ENCODE measurements at places on chromosomes 4 and X.
A peak's percentile ranks its signal among the peaks of the same experiment; 100 is the strongest.

DNA sequence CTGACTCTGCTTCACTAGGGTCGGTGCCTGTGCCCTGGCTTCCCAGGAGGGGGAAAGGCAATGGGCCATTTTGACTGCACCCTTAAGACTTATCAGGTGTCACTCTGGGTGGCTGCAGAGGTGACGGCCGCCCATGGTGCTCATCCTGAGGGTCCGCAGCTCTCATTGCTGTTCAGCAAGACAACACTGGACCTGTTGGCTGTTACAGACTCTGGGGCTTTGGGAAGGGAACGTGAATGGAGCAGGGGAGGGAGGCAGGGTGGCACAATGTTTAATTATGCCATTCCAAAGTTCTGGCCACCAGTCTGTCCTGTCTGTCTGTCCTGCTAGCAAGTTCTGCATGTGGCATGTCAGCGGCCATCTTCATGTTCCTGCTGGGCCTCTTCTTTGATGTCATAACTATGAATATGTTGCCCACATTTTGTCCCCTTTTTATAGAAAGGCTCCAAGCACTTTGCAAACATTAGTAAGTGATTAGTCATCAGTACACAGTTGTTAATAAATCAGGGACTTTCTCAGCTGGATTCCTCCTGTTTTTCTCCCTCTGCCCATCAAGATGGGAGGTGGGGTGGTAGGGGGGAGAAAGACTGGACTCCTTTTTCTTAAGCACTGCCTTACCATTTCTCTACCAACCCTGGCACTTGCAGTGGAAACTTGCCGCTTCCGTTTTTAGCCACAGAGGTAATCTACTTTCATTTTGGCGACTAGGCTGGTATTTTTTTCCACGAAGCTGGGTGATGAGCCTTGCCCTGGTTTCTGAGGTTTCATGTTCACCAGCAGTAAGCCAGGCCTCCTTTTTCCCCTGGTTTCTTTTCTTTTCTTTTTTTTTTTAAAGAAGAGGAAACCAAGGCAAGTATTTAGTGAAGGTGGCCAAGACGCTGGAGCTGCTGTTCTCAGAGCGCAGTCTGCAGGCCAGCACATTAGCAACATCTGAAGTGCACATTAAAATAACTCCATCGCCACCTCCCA is 88.6 kb upstream of the TRIM2 start:
- peak; percentile 59 for DNase-seq

DNA sequence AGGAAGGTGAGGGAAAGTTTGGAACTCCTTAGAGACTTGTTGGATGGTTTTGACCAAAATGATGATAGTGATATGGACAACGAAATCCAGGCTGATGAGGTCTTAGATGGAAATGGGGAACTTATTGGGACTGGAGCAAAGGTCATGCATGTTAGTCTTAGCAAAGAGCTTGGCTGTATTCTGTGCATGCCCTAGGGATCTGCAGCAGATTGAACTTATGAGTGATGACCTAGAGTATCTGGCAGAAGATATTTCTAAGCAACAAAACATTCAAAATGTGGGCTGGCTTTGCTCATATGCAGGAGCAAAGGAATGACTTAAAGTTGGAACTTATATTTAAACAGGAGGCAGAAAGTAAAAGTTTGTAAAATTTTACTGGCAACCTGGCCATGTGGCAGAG is 489.3 kb upstream of the DIPK2B start:
- DNase-seq = no peak

GRCh38 chr4:74018771-74019170 is 19.7 kb downstream of the CXCL3 start:
- no peak for DNase-seq

DNA sequence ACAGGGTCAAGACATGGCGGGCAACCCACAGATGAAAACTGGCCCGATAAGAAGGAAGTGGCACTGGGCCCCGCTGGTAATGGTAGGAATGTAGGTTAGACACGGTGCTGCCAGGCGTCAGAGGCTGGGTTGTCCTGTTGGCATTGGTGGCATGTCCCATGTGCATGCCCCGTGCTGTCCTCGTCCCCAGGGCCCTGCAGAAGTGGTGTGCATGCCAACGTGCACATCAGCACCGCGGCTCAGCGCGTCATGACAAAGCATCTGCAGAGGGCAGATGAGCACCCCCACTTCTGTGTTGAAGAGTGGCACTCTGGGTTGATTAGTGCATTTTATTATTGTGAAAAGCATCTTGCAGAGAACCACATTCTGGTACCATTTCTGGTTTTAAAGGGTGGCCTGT is 35.6 kb downstream of the NELFA start:
- no peak for DNase-seq

DNA sequence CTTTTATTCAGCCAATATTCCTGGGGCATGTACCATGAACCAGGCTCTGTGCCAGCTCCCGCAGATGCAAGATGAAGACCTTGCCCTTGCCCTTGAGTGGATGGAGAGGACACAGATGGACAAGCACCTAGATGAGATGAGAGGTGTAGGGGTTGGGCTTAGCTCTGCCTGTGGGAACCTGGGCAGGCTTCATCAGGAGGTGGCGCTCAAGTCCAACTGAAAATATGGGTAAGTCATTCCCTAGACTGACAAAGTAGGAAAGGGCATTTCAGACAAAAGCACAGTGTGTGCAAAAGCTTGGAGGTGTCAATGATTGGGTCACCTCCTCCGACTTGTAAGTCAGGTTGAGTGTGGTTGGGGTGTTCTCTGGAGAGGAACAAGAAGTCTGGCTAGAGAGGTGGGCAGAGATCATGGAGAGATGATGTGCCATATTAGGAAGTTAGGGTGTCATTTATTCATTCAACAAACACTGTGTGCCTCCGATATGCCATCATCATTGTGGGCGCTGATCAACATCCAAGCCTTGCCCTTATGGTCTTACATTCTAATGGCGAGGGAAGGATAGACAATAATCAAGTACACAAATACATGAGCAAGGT is 64.6 kb downstream of the ANAPC4 start:
- no peak for DNase-seq

DNA sequence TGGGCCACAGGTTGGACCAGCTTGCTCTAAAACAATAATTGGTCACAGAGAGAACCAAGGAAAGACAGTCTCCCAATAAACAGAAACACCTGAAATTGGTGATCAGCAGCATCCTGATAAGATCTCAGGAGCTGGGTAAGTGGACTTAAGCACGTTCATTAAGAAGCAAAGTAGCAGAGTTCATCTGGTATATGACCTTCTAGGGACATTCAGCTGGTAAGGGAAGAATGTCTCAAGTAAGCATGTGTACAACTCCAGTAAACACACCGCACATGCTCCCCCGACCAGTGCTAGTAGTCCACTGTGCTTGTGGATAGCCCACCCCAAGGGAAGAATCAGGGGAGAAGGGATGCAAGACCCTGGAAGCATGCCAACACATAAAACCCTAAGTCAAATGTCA is 216.9 kb downstream of the EPHA5 start:
- DNase-seq = no peak

GRCh38 chr4:158811216-158811540 is 42.4 kb downstream of the FNIP2 start:
- DNase-seq = no peak

DNA sequence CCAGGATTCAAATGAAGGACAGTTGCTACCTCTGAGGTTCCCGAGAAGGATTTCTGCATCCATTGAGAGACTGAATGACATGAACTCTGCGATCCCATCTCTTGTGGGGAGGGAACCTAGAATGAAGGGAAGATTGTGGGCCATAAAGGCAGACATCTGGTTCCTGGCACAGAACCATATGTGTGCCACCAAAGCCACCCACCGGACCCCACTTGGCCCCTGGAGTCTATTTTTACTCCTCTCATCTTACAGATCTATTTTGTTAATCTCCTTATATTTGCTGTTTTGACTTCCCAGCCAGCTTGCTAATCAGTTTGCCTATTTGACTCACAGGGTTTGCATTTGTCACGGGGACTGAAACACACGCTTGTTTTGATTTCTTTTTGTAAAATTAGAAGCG is 7.3 kb downstream of the SOD3 start:
- DNase-seq = no peak

DNA sequence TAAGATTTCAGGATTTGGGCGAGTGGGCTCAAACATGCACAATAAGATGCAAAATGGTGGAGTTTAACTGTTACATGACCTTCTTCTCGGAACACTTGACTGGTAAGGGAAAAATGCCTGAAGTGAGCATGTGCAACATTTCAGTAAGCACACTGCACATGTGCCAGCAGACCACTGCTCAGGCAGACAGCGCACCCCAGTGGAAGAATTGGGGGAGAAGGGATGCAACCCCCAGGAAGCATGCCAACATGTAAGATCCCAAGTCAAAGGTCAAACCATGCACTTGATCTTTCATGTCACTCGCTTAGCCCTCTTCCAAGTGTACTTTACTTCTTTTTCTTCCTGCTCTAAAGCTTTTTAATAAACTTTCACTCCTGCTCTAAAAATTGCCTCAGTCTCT is 256.3 kb downstream of the CENPC start:
- DNase-seq = no peak

DNA sequence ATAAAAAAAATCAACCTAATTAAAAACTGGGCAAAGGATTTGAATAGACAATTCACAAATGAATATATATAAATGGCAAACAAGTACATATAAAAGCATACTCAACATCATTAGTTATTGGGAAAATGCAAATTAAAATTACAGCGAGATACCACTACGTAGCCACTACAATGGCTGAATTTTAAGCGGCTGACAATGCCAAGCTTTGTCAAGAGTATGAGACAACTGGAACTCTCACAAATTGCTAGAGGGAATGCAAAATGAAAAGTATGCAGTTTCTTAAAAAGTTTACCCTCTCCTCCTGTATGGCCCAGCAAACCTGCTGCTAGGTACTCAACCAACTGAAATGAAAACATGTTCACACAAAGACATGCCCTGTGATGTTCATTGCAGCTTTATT is 34.8 kb downstream of the ZFP42 start:
- DNase-seq = no peak

DNA sequence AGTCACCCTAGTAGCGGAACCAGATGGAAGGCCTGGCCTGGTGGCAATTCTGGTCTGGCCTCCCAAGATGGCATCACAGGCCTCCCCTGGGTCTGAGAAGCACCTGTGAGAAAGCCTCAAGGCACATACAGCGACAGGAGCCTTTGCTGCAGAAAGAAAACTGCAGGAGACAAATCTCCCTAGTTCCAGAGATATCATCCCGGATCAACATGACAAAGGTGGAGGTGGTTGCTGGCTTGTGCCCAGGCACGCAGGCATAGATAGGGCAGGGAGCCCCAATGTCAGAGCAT is 93.6 kb downstream of the BCOR start:
- DNase-seq = no peak

- DNase-seq = no peak
Observed at GRCh38 chr4:119632216-119632615, 3.6 kb upstream of the PDE5A start.

DNA sequence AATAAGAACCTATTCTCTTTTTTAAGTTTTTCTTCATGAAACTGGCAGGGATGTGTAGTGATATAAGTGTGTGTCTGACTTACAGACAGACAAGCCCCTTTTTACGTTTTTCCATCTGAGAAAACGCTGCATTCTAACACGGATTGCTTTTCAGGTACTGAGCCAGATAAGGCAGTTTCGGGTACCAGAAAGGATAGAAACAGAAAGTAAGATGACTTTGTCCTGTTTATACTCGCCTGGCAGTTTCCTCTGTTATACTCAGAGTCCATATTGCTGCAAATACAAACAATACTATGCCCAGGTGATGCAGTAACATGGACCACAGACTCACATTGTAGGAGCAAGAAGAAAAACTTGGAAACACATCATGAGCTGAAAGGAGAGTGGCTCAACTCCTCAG is 2320.6 kb upstream of the AGA start:
- DNase-seq = no peak

- no peak for DNase-seq
Observed at GRCh38 chr4:102735582-102735981, 25.2 kb downstream of the MANBA start.

- DNase-seq = no peak
Observed at GRCh38 chr4:24574236-24574635, 10.1 kb downstream of the DHX15 start.

GRCh38 chr4:6925357-6925836 is 15.8 kb downstream of the TBC1D14 start:
- no peak for DNase-seq

DNA sequence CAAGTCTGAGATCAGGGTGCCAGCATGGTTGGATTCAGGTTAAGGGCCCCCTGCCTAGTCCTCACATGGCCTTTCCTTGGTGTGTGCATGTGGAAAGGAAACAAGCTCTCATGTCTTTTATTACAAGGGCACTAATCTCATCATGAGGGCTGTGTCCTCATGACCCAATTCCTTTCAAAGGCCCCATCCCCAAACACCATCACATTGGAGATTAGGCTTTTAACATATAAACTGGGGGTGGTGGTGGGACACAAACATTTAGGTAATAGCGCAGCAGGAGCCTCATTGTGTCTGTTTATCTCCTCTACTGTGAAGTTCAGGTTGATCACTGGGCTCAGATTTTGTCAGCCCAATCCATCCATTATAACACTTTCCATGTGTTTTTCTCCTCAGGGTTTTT is 41.0 kb downstream of the BEX3 start:
- no peak for DNase-seq

DNA sequence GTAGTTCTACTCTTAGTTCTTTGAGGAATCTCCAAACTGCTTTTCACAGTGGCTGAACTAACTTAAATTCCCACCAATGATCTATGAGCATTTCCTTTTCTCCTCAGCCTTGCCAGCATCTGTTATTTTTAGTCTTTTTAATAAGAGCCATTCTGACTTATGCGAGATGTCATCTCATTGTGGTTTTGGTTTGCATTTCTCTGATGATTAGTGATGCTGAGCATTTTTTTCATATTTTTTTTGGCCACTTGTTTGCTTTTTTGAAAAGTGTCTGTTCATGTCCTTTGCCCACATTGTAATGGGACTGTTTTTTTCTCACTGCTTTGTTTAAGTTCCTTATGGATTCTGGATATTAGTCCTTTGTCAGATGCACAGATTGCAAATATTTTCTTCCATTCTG is 21.5 kb upstream of the PHKA1 start:
- DNase-seq = no peak

- DNase-seq = no peak
Observed at GRCh38 chr4:168434993-168435392, 45.3 kb downstream of the DDX60L start.

DNA sequence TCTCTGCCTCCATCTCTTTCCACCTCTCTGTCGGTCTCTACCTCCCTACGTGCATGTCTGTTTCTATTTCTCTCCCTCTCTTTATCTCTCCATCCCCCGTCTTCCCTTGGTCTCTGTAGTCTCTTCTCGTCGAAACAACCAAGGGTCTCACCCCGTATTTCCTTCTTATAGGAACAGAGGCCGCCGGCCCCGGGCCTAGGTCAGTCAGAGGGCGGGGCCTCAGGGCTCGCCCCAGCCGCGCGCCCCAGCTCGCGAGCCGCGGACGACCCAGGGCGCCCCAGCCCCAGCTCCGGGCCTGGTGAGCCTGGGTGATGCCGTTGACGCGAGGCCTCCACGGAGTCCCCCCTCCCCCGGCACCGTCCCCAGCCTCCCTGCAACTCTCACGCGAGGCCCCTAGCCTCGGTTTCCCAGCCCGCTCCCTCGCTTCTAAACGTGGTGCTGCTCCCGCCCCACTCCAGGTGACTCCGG is 6.6 kb downstream of the TIMM17B start:
- DNase-seq = no peak

GRCh38 chrX:109872021-109872732 is 130.7 kb upstream of the TMEM164 start:
- DNase-seq = no peak
